CD4-positive, alpha-beta T cell treated with Interleukin-6 for 4 hours (primary cell): ENCODE measurements at places on chromosomes 7 and 10.

DNA sequence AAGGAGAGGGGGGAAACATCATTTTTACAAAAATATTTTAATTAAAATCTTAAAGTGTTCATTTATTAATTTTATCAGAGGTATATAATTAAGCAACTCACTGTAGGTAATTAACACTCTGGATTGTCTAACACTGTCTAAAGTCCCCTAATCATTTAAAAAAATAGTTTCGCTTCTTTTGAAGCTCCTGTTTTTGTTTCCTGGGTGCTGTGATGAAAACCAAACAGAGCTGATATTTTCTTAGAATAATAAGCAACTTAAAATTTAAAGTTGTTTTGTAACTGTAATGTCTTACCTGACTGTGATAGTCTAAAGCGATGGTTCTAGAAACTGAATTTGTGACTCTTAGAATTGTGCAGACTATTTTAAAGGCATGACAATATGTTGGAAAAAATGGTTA, 961.0 kb downstream of the GATA3 start:
- no peak for DNase-seq

- DNase-seq = no peak
Observed at GRCh38 chr10:11757454-11757820, 15.3 kb downstream of the ECHDC3 start.

DNA sequence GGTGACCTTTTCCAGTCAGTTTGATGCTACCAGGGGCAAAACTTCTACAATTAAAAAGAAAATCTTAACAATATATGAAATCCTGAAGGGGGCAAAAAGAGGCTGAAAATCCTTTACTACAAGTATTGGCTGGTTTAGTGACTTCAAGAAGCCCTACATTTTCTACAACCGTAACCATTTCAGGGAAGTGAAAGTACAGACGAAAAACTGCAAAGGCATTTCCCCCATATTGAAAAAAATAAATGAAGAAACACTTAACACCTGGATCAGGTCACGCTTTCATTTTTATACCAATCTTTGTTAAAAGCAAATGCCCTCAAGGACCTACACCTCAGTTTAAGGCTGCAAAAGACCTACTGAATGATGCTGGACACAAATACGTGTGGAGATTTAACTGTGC, 38.6 kb downstream of the IL6 start:
- no peak for DNase-seq

DNA sequence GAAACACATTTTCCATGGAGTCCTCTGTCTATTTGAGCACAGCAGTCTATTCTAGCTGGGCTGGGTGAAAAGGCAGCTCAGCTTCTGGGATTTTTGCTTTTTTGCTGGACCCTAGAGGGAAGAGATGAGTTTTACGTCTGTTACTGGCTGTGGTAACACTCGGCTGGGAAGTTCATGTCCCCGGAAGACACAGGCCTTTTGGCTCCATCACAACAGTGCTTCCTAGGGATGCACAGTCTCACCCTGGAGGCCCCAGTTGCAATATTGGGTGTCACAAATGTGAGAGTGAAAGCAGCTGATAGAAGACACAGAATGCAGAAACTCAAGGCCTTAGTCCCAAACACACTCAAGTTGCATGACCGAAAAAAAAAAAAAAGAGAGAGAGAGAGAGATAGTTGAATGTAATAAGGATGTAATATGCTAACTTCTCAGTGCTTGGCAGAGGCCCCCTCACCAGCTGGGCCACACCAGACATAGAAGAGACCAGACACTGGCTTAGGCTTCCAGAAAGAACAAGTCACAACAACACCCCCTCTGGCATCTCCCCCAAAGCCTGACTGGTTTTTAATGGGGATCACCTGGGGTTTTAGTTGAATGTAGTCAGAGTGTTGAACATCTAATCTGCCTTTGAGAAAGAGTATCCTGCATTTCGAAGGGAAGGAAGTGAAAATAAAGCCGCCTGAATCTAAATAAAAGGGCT, 545.4 kb upstream of the FZD8 start:
- no peak for DNase-seq

GRCh38 chr7:128395748-128396147, 14.0 kb downstream of the IMPDH1 start:
- DNase-seq = no peak

GRCh38 chr10:133180965-133181639, 21.1 kb downstream of the KNDC1 start:
- DNase-seq = no peak
